ENCODE measurements at places on chromosomes 6 and 20.
A peak's percentile ranks its signal among the peaks of the same experiment; 100 is the strongest.

DNA sequence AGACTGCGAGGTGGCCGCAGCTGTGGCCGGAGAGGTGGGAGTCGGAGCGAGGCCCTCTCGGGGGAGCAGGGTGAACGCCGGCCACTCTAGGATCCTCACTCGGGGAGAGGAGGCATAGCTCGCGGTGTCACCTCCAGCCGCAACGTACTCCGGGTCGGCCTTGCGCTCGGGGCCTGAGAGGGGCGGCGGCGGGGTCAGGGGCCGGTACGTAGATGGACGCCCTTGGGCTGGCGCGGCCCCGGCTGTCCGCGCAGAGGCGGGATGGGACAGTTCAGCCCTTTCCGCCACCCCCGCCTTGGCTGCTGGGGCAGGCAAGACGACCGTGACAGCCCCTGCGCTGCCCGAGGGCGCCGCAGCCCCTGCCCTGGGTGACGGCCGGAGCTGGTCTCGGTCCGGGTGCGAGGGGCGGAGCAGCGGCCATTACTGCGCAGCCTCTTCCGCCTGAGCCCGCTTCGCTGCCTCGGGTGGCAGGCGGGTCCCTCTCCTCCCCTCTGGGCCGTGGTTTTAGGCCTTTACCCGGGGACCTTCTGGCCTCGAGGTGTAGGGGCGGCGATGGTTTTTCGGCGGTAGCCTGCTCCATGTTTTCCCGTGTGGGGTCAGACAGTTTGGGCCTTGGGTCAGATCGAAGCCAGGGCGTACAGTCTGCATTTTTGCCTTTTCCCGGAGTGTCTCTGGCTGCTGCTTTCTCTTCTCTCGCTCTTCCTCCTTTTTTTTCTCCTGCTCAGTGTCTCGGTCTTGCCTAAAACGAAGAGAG, 405 bp downstream of the RNF146 start:
- DNase-seq: peak; percentile 49

DNA sequence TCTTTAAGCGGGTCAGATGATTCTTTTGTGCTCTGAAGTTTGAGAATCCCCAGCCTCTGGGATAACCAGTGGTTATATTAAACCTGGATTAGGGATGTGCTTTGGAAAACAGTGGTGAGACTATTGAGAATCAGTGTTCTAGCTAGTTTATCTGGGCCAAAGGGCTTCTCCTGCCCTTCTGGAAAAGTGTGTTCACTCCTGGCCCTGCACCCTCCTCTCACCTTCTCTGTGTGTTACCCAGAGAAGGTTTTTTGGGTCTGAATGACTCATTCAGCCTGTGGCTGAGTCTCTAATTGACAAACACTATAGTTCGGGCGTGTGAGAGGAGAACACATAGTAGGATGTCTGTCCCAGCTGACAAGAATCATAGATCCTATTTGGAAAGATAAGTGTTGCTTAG, 66.7 kb downstream of the LRRC1 start:
- no peak for DNase-seq

GRCh38 chr6:68873236-68873635, 238.2 kb downstream of the ADGRB3 start:
- DNase-seq: no peak

DNA sequence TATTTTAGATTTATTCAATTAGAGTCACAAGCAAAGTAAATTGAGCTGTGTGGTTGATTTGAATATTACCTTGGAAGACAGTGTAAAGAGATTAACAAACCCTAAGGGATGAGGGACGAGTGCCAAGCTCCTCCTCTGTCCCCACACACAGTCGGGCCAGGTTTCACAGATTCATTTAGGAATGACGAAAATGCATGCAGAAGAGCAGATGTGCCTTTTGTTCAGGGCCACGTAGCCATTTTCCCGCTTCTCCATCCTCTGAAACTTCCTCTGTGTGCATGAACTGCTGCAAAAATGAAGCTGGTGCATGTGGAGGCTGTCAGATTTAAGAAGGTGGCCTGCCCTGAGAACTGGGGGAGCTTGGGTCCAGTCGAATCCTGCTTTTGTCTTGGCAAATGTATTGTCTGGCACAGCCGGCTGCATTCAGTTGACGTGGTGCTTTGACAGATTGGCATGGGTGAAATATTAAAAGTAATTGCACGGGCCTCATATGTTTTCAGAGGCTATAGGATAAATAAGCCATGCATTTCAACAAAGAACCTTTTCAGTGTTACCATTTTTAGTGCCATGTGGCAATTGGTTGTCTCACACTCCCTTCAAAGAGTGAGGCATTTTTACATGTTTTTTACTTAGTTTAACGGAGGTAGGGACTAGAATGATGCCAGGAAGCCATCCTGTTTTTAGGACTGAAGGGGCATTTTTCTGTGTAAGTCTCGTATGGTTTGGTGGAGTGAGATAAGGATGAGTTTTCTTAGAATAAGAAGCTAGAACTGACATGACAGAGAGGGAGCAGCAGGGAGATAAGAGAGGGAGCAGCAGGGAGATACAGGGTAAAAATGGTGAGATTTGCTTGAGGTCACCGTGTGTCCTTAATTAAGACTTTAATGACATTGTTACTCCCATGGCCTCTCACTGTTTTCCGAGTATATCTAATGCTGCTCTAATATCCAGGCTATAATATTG, 361.1 kb downstream of the NRN1 start:
- no peak for DNase-seq

DNA sequence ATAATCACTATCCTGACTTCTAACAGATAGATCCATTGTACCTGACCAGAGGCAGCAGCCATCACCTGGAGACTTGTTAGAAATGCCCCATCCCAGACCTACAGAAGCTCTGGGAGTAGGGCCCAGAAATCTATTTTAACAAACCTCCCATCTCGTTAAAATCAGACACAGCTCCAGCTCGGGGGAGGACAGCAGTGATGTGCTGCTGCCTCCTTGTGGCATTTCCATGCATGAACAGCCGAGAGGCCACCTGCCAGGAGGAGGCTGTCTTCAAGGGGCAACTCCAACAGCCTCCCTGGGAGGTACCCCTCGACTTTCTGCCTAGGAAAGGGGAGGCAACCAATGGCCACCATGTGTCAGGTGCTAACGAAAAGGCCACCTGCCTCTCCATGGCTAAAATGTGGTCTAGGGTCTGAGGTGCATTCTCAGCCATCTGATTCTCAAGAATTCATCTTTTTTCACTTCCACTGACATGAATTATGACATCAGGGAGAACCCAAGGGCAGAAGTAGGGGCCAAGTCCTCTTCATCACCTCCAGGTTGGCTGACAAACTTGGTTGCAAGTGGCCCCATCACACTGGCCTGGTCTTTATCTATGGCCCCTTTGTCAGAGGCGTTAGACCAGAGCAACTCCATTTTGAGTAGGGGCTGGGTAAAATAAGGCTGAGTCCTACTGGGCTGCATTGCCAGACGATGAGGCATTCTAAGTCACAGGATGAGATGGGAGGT, 12.2 kb upstream of the KCNK15 start:
- DNase-seq: peak; percentile 76

DNA sequence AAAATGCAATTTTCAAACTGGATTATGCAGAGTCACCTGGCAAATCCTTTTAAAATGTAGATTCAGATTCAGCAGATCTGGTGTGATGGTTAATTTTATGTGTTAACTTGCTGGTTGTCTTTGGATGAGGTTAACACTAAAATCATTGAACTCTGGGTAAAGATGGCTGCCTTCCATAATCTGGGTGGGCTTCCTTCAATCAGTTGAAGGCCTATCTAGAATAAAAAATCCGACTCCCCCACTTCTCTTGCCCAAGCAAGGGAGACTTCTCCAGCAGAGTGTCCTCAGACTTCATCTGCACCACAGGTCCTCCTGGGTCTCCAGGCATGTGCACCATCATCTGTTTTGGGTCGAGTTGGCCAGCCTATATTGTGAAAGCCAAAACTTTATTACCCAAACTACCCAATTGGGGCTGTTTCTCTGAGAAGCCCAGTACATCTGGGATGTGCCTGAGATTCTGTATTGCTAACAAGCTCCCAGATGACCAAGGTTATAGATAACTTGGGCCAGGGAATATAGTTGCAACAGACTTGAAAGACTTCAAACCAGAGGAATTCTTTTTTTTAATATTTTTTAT, 1.6 kb upstream of the SLC17A5 start:
- no peak for DNase-seq

DNA sequence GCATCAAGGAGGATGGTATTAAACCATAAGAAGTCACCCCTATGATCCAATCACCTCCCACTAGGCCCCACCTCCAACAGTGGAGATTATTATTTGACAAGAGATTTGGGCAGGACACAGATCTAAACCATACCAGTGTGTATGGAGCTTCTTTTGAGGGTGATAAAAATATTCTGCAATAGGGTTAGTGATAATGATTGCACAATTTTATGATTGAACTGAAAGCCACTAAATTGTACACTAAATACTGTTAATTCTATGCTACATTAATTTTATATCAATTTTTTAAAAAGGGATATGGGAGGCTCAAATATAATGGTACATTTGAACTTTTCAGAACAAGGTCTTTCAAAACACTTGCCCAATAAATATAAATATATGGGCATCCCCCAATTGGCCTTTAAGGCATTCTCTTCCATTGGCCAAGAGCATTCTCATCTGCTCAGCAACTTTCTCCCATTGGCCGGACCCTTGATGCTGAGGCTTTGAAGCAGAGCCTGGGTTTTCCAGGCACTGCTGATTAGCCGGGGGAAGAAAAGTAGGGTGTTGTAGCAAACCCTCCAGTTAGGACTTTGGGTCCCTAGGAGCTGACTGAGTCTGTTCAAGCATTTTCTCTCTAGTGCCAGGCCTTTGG, 209.9 kb downstream of the LRFN2 start:
- DNase-seq: no peak

DNA sequence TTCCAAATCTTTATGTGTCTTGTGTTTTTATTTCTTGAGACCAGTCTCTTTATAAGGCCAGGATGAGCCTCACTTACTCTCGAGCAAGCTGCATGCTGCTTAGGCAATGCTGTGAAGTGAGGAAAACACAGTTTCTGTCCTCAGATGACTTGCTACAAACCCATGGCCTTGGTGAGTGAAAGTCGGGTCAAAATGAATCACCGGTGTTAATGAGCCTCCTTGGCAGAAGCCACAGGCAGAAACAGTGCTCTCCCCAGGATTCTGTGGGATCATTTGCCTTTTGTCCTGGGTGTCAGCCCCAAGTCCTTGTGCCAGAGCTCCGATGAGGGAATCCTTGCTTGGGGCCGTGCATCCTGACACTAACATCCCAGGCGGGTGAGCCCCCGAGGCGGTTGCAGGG, 482.5 kb downstream of the QKI start:
- DNase-seq: no peak

DNA sequence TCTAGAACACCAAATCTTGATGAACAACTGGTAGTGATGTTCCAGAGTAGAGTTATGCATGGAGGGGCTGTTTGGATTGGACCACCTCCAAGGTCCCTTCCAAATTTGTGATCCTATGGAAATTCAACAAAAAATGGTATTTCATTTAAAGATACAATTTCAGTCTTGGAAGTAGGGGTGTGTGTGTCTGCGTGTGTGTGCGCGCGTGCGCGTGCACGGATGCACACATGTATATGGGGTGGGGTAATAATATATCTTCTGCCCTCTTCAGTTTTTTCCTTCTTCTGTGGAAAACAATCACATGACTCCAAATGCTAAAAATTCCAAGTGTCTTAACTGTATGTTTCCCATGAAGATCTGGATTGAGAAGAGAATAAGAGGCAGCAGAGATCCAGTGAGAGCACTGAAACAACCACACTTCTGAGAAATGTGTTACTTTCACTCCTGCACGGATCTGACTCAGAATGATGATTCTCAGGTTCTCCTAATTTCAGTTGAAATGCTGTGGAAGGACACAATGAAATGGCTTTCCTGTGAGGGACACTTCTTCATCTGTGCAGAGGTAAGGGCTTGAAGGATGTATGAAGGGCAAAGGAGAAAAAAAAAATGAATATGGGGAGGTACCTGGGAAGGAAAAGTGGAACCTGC, 10.6 kb upstream of the IL17F start:
- no peak for DNase-seq

- no peak for DNase-seq
Observed at GRCh38 chr6:143647732-143648131, 30.0 kb upstream of the PHACTR2 start.

DNA sequence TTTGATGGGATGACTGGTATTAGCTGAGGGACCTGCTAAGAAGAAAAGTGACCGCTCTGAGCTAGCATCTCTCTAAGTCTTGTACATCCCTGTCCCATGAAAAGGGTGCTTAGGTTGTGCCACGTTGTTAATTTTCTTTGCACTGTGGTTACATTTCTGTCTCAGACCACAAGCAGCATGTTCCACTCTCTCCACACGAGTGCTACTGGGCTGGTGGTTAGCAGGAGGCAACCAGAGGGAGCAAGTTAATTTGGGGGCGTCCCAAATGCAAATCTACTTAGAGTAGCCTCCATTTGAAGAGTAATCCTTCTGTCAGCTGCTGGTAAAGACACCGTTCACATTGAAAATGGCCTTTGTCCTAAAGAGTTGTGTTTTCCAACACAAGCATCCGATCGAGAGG, 3.4 kb upstream of the SCML4 start:
- no peak for DNase-seq

- no peak for DNase-seq
Observed at GRCh38 chr6:118530942-118531341, 17.2 kb upstream of the PLN start.

GRCh38 chr20:63417097-63417737, 55.2 kb downstream of the KCNQ2 start:
- DNase-seq: no peak

- DNase-seq: no peak
Observed at GRCh38 chr6:131042664-131043063, 20.4 kb downstream of the EPB41L2 start.

- no peak for DNase-seq
Observed at GRCh38 chr20:20455926-20456325, 88.0 kb downstream of the INSM1 start.

GRCh38 chr6:4698901-4699659, 77.1 kb upstream of the CDYL start:
- DNase-seq: no peak

DNA sequence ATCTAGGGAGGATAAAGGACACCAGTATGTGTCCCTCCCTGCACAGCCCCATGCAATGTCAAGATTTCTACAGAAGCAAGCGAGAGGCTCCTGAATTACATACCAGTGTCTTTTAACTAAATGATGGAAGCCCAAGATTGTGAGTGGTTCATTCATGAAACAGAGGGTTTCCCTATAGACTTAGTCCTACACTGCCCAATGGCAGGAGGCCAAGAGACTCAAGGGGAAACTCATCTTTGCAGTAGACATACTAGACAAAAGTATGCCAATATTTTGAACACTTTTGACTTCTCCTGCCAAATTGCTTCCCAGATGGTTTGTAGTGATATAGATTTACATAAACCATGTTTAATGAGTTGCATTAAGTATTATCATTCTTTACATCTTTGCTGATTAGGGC, 557.2 kb upstream of the JAG1 start:
- DNase-seq: no peak

Measured in small intestine (tissue), 16 donors.